ENCODE measurements at places on chromosomes 6 and 20.

GRCh38 chr6:35777356-35778102 lies 1.1 kb downstream of the CLPSL2 start:
- no peak for DNase-seq

DNA sequence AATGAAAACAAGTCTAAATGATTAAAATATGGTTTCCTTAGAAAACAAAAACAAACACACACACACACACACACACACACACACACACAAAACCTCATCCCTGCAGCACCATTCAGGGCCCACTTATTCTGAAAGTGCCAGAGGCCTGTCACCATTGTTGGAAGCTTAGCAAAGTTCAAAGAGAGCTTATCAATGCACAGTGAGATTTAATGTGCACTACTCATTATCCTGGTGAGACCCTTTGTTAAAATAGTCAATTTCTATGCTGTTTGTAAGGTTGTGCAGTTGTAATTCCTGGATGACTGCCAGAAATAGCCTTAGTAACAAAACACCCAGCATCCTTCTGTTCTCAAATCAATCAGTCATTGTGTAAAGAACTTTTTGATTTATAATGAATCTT lies 482.9 kb downstream of the GRIK2 start:
- no peak for DNase-seq

DNA sequence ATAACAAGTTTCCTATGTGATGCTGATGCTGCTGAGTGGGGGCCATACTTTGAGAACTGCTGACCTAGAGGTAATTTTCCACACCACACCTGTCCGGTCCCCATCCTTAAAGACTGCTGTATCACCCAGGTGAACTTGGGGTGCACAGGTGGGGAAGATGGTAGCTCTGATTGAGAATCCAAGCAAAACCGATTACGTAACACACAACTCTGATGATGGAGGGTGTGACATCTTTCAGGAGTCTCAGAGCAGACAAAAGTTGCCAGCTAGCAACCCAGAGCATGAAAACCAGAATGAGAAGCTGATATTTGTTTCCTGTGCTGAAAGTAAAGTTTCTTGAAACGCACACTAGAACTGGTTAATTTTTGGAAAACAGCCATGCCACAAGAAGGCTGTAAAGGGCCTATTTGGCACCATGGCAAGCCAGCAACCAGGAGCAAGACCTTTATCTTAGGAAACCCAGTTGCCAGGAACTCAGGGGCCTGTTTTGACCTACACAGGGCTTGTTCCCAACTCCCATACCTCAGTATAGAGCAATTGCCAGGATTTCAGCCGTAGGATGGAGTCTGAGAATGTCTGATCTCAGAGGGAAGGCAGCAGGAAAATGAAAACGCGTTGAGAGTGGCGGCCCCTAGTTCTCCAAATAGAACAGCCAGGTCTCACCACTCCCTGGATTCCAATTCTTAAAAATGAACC lies 21.6 kb upstream of the TBC1D7 start:
- no peak for DNase-seq

- DNase-seq = no peak
Measured at GRCh38 chr6:130980310-130981032, 82.6 kb downstream of the EPB41L2 start.

DNA sequence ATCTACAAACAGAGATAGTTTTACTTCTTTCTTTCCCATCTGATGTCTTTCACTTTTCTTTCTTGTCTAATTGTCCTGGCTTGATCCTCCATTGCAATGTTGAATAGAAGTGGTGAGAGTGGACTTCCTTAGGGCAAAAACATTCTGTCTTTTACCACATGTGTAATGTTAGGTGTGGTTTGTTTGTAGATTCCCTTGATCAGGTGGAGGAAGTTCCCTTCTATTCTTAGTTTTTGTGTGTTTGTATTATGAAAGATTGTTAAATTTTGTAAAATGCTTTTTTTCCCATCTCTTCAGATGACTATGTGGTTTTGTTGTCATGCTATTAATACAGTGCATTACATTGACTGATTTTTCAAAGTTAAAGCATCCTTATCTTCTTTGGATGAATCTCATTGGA lies 41.6 kb upstream of the DUSP22 start:
- DNase-seq = no peak

GRCh38 chr20:16537025-16537665 lies 36.1 kb downstream of the KIF16B start:
- DNase-seq = no peak

- no peak for DNase-seq
Measured at GRCh38 chr6:148700741-148701311, 46.0 kb upstream of the UST start.

- DNase-seq = no peak
Measured at GRCh38 chr20:54860716-54861115, 385.3 kb downstream of the DOK5 start.

DNA sequence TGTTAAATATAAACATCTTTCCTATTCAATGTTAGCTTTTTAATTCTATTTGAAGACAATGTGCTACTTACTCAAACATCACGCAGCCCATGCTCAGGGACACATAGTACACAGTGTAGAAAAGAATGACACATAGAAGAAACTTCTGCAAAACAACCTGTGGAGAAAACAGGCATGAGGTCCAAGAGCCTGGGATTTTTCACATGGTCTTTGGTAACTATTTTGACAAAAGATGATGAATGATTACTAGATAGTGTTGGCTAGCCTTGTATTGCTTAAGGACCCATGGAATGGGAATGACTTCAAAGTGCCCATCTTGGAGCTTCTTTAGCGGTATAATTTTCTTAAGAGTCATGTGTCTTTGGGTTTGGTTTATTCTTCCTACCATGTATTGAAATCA lies 15.4 kb downstream of the TMEM244 start:
- no peak for DNase-seq

- DNase-seq = no peak
Measured at GRCh38 chr6:108592371-108593337, 31.9 kb downstream of the FOXO3 start.

DNA sequence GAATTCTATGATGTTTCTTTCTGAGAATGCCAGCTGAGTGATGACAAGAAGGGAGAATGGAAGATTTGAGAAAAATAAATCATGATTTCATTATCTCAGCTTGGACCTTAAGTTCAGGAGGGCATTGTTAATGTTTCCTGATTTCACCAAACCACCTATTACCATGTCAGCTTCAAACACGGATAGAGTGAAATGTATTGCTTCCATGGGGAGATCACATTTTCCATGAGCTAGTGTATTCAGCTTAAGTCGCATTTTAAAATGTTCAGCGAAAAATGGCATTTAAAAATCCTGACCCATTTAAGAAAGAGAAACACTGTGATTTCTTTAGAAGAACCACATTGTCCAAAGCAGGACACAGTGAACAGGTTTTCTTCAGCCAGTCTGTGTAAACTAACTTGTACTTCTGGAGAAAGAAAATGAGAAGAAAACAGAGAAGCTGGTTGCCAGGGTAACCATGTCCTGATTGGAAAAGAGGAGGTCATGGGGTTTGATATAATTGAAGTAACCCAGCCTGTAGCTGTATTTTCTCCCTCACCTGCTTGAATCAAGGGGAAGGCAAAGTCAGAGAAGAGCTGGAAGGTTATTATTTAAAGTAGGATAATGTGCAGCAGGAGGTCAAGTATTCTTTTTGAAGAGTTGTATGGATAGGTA lies 684.1 kb upstream of the NRSN1 start:
- DNase-seq = no peak

DNA sequence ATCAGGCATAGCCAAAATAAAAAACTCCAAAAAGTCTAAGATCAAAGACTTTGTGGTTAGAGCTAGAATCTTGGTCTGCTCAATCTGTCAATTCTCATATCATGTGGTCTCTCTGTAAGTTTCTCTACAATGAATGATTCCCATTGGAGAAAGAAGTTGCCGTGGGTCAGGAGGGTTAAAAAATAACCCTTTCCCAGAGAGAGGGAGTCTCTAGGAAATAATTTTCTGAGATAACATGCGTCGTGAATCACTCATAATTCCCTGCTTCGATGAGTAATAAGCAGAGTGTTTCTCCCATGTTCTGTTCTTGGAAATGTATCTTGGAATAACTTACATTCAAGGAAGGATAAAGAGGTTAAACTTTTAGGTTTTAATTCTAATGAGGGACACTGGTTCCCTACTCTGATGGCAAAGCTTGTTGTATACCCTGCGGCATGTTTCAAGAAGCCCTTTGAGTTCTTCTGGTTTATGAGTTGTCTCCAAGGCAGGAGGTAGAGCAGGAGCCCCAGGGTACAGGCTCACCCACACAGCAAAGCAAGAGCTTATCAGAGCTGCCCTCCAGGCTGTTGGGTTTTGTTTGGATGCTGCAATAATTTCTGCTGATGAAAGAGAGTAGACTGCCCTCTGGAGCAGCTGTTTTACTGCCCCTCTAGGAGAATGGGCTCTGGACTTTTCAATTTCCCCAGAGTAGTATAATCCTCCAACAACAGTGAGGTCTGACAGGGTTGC lies 599.1 kb downstream of the QKI start:
- no peak for DNase-seq

DNA sequence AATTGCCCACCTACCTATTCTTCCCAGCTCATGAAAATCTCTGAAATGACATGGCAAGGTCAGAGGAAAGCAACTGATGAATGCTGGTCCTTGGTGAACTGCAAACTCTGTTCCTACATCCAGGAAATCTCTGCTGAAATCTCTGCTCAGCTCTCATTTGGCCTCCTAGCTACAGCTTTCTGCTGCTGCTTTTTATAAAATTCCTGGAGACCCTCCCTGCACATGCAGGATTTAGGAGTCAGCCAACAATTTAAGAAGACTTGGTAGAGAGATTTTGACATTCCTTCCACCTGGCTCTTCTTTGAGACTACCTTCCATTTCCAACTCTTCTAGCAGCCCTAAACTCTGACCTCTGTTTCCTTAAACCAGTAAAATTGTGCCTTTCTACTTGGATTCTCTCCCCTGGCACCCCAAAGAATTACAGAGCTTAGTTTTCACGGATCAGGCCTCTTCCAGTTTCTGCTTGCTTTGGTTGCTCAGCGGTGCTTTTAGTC lies 55.5 kb downstream of the PDE7B start:
- no peak for DNase-seq

- DNase-seq = no peak
Measured at GRCh38 chr20:21214431-21214830, 88.5 kb downstream of the KIZ start.

GRCh38 chr6:111997853-111998208 lies 56.1 kb upstream of the CCN6 start:
- DNase-seq = no peak

- no peak for DNase-seq
Measured at GRCh38 chr6:159992366-159992765, 23.5 kb downstream of the IGF2R start.

GRCh38 chr6:164151161-164152120 lies 736.9 kb downstream of the QKI start:
- no peak for DNase-seq

- no peak for DNase-seq
Measured at GRCh38 chr20:60055740-60056139, 97.5 kb downstream of the CDH26 start.

GRCh38 chr6:12622566-12622965 lies 94.0 kb upstream of the PHACTR1 start:
- DNase-seq = no peak

- DNase-seq = no peak
Measured at GRCh38 chr6:5481033-5481432, 219.7 kb downstream of the FARS2 start.

DNA sequence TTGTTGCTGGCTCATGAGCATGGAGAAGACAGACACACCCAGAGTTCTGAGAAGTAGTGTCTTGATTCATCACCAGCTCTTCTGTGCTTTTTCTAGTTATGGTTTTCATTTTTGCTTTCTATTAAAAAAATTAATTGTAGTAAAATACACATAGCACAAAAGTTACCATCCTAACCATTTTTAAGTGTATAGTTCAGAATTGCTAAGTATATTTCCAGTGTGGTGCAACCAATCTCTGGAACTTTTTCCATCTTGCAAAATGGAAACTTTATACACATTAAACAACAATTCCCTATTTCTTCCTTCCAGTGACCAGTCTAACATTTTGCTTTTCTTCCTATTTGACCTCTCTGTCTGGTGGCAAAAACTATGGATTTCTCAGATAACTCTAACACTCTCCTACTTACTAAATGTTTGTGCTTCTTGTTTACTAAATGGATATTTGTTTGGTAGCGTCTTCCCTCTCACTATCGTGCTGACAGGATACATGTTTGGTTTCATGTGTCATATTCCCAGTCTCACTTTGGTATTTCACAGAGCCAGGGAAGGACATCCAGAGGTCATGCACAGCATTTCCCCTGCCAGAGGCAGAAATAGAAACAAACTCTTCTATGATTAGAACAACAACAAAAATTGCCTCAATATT lies 40.6 kb downstream of the TXLNB start:
- no peak for DNase-seq

GRCh38 chr6:8435845-8436168 lies 462 bp upstream of the SLC35B3 start:
- DNase-seq = no peak

- no peak for DNase-seq
Measured at GRCh38 chr6:22133357-22133756, 163.5 kb downstream of the PRL start.

- no peak for DNase-seq
Measured at GRCh38 chr6:23713211-23713610, 412.8 kb upstream of the NRSN1 start.

DNA sequence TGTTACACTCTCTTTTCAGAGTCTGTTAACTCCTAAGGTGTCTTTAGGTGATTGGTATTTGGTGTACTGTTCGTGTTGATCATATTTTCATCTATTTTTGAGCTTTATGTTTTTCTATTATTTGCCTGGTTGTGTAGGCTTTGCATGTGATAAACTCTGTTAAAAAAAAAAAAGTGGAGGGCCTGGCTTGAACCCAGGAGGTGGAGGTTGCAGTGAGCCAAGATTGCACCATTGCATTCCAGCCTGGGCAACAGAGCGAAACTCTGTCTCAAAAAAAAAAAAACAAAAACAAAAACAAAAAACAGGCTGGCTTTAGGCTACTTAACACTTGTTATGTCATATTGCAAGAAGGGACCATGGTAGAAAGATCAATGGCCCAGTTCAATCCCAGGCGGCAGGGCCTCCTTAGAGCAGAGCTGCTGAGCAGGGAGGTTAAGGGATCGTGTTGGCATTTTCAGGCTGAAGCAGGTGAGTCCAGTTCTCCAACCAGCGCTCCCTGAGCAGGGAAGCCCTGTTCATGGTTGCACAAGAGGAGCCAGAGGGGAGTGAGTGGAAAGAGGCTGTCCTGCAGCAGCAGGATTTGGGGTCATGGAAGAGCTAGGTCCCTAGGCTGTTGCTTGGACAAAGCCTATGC lies 8.5 kb downstream of the PYGB start:
- no peak for DNase-seq

- DNase-seq = no peak
Measured at GRCh38 chr6:21596949-21597682, 3.6 kb downstream of the SOX4 start.

DNA sequence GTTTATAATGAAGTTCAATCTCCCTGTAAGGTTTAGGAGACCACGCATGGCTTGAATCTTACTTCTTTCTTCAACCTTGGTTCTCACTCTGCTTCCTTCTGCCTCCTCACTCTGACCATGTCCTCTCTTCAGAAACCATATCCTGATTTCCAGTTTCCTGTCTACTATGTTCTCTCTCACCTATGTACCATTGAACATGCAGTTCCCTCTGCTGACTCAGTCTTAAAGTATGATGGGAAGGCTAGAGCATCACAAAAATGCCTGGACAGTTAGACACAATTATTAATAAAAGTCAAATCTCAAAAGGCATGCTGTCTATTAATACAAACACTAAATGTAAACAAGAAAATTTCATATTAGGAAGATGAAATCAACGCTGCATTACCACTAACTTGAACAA lies 151.6 kb downstream of the PRKN start:
- no peak for DNase-seq

Measured in HCT116 (cell line).